ENCODE measurements at places on chromosomes 6 and 20. TPM values are rescaled to one million over a fixed set of nuclear protein-coding genes. Genes with fewer than 3 reads are reported as not detected.

Gene PDYN
- not detected for total RNA-seq

Gene PRRT1
- not detected for total RNA-seq

Gene ELOVL4
- 2.1 TPM for total RNA-seq

Gene TENT5A
- total RNA-seq, result 28.2 TPM

Gene ZNF76
- 16.7 TPM for total RNA-seq

Gene IL20RA
- total RNA-seq, result 9.9 TPM

Gene SULF2
- total RNA-seq, result 32.9 TPM

Gene SYCP2L
- 1.6 TPM for total RNA-seq

Gene PXMP4
- 7.3 TPM for total RNA-seq

Gene KLC4
- 21.4 TPM for total RNA-seq

Gene EPHA7
- 8.4 TPM for total RNA-seq

Gene CLIC5
- total RNA-seq, result 7.8 TPM

Gene MED23
- total RNA-seq, result 35.0 TPM

Gene EFCAB8
- not detected for total RNA-seq

Gene PLTP
- 38.1 TPM for total RNA-seq

Gene STMND1
- total RNA-seq, result not detected

Gene WFDC5
- total RNA-seq, result not detected

Gene TRAPPC3L
- 0.52 TPM for total RNA-seq

Gene SOX18
- 3.7 TPM for total RNA-seq

Gene SAPCD1
- 1.0 TPM for total RNA-seq

Gene BANF2
- total RNA-seq, result not detected

Gene C6orf52
- total RNA-seq, result not detected

Gene C20orf96
- total RNA-seq, result 1.0 TPM

Gene UNC5CL
- 2.1 TPM for total RNA-seq

Gene PMEPA1
- 5.2 TPM for total RNA-seq

Gene EPM2A
- total RNA-seq, result 17.7 TPM

Gene PPIL6
- 15.7 TPM for total RNA-seq

Measured in skeletal muscle tissue (tissue), 5 donors.